Activated CD4-positive, alpha-beta T cell treated with anti-CD3 and anti-CD28 coated beads for 24 hours (primary cell): ENCODE measurements at places on chromosomes 3 and 15.

DNA sequence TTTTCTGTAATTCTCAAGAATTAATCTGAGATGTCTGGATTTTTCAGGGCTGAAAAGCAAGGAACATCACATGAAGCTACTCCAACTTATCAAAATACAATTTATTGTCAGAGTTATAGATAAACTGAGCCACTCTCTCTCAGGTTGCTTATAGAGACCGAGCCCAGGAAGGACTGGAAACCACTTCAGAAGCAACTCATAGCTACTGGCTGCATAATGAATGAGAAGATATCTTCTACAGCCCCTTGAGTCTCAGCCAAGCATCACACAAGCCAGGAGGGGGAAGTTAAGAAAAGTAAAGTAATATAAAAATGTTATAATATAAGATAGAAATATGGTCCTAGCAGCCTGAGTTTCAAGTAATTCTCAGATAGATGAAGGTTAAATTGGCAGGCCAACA is 186.0 kb downstream of the TNIK start:
- no peak for DNase-seq

- no peak for DNase-seq
These were observed 1.4 kb downstream of the CIDEC start for GRCh38 chr3:9878700-9879099.

- no peak for DNase-seq
These were observed 129.3 kb upstream of the NSMCE3 start for GRCh38 chr15:29398907-29399306.

GRCh38 chr3:179072100-179072438 is 460 bp upstream of the ZMAT3 start:
- peak; percentile 12 for DNase-seq
